ENCODE measurements at places on chromosomes 5 and 9. TPM values are rescaled to one million over a fixed set of nuclear protein-coding genes. Genes with fewer than 3 reads are reported as not detected.

ANXA2R gene
- 0.45 TPM for total RNA-seq

DOCK8 gene
- total RNA-seq, result 0.45 TPM

SLC6A18 gene
- not detected for total RNA-seq

STK32A gene
- 37.9 TPM for total RNA-seq

FAM81B gene
- total RNA-seq, result not detected

FST gene
- total RNA-seq, result 0.74 TPM

PCDHB9 gene
- 0.90 TPM for total RNA-seq

GRCh38 chr5:110807169-110807568, 68.4 kb downstream of the SLC25A46 start:
- DNase-seq, result no peak

DNA sequence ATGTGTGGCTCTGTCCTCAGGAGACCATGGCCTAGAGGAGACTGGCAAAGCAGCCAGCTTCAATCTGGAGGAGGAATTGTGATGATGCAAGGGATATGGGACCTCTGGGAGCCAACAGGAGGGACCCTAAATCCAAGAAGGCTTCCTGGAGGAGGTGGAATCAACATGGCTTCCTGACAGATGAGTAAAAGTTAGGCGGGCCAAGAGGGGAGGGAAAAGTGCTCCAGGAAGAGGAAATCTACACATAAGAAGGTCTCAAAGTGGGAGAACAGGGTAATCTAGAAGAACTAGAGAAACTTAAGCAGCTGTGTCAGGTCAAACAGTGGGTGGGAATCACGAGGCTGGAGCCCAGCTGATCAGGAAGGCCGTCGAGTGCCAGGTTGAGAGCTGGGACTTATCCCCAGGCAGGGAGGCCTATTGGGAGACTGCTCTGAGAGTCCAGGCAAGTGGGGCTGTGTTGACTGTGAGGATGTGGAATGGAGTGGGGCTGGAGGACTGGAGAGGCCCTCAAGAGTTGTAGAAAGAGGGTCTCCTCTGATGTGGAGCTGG, 119.1 kb downstream of the C9orf50 start:
- DNase-seq, result peak; percentile 50

DNA sequence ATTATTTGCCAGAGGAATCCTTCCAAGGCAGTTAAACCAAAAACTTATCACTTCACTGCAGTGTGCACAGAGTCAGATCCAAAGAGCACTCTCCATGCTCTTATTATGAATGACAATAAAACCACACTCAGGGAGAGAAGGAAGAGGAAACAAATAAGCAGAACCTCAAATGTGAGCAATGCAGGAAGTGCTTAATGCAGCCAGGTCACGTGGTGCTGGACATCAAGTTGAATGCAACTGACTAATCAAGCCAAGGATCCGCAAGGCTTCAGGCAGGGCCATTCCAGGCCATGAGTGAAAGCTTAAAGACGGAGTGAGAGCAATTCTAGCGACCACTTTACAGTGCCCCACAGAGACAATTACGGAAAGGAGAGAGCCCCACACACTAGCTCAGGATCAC, 230.4 kb upstream of the PUM3 start:
- no peak for DNase-seq

Measured in SK-MEL-5 (cell line).